Cerebellum (tissue), 4 donors: ENCODE measurements at places on chromosomes 13 and 19.

DNA sequence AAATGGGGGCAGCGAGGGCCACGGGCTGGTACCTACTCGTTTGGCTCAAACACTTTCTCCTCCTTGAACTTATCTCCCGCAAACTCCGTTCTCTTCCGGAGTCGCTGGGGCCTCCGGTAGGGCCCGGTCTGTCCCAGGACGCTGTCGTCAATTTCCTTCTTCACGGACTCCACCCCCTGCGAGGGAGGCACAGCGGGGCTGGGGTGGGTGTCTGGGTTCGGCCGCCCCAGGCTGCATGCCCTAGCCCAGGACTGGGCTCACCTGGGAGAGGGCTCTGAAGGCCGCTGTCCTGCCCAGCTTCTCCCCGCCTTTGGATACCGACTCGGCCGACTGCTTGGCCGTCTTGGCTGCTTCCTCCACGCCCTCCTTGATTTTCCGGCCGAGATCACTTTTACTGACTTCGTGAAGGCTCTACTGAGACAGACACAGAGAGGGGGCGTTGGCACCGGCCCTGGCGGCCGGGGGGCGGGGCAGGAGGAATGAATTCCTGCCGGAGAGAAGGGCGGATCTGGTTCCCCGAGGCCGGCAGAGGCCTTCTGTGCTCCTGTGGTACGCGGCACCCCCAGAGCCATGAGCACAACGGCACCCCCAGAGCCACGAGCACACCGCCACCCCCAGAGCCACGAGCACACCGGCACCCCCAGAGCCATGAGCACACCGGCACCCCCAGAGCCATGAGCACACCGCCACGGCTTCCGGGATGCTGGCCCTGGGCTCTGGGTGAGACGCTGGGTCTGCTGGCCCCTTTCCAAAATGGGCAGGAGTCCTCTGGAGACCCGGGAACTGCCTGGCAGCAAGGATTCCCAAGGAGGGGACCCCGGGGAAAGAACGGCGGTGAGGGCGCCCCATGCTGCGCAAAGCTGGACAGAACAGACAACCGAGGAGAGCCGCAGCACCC, 8.1 kb upstream of the CTXN1 start:
- no peak for DNase-seq

GRCh38 chr13:106587787-106588186, 19.9 kb upstream of the ARGLU1 start:
- no peak for DNase-seq

DNA sequence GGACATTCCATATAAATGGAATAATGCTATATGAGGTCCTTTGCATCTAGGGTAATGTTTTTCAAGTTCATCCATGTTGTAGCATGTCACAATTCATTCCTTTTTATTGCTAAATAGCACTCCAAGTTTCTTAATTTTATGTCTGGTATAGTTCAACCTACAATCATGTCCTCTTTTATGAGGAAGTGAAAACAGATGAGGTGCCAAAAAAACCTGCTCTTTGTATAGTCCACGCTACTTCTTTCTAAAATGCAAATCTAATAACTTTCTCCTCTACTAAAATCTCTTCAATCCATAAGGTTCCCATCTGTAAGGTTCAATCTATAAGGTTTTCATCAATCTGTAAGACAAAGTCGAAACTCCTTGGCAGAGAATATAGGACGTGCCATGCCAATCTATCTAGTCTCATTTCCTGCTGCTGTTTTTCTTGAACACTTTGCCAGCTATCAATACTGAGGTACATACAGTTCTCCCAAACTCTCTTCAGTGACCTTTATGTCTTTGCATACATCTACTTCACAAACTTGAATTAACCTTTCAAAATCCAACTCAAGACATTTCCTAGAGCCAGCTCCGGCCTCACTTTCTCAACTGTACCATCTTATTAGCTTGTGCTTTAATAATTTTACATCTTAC, 33.7 kb downstream of the INTS6 start:
- DNase-seq: no peak

DNA sequence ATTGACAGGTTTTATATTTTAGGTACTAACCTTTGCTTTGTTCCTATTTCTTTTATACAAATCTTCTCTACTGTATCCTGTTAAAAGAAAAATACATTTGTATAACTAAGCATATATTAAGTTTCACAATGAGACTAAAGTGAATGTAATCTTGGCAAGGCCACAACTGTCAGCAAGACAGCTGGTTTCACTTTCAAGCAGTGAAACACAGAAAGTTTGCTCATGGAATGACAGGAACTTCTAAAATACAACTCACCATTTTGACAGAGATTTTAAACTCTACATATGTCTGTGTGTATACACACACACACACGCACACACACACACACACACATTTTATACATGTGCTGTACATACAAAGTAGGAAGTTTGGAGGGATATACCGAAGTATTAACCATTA, 53.3 kb downstream of the PARP4 start:
- no peak for DNase-seq

DNA sequence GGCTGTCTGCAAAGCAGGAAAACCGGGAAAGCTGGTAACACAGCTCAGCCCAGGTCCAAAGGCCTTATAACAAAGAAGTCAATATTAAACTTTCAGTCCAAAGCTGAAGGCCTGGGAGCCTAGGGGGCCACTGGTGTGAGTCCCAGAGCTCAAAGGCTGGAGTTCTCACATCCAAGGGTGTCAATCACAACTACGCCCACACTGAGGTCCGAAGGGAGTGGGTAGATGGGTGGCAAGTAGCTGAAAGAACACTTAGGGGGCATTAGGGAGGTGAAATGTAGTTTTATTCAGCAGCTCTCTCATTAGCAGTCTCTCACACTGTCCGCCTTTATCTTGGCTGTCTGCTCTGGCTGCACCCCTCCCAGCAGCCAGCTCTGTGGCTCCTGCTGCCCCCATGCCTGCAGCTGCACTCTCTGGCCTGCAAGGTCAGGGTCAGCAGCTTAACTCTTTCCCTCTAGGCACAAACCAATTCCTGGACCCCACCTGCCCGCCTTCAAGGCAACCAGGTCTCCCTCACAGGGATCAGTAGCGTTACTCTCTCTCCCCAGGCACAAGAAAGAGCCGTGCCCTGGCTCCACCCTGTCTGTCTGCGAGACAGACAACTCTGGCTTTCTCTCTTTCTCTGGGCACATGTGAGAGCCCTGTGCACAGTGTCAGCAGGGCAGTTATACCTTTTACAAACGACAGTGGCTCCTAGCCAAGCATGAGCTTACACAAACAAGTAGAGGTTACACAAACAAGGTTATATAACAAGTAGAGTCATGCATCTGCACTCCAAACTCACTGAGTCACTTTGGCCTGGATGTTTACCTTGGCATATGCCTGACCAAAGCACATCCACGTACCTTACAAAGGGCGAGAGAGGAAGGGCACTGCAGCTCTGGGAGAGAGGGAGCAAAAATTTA, 249.4 kb upstream of the PCDH20 start:
- DNase-seq: no peak

DNA sequence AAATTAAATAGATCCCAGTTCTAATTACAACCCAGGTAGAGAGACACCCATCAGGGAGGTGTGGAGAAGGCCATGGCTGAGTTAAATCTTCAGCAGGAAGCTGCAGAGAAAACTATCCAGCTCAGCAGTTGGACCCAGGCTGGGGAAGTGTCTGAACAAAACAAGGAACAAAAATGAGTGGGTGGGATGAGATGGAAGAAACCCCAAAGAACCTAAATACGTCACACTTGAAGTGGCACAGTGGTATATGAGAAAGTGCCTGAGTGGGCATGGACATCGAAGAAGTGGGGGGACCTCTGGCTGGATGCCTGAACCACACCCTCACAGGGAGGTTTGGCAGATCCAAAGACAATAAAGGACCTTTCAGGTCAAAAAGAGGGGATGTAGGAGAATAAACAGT, 3.5 kb upstream of the EPHX3 start:
- DNase-seq: no peak

- DNase-seq: no peak
Observed at GRCh38 chr19:49624967-49625910, 14.7 kb downstream of the RRAS start.

GRCh38 chr13:83906240-83906820, 24.1 kb upstream of the SLITRK1 start:
- DNase-seq: no peak

GRCh38 chr19:12995596-12996405, 526 bp downstream of the NFIX start:
- no peak for DNase-seq

- DNase-seq: no peak
Observed at GRCh38 chr19:50551034-50551714, 17.1 kb downstream of the LRRC4B start.

DNA sequence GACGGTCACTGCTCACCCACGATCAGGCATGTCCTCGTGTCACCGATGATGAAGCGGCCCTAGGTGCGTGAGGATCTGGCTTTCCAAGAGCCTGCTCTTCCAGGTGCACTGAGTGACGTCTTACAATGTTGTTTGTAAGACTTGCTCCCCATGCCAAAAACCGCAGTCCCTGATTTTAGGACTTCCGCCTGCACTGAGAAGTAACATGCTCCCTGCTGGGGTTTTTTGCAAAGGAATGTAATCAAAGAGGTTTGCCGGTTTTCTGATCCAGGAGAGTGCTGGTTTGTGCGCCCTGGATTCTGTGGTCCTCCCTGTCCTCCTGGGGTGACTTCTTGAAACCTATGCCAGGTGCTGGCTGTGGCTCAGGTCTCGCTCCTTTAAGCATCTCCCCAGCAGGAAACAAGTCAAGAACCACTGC, 38.8 kb downstream of the MYO9B start:
- DNase-seq: peak; percentile 37

GRCh38 chr13:103164251-103164650, 98.0 kb upstream of the SLC10A2 start:
- DNase-seq: no peak

- no peak for DNase-seq
Observed at GRCh38 chr19:18898081-18898606, 2.2 kb upstream of the CERS1 start.

- DNase-seq: peak; percentile 56
Observed at GRCh38 chr13:28099396-28100149, 803 bp downstream of the FLT3 start.

DNA sequence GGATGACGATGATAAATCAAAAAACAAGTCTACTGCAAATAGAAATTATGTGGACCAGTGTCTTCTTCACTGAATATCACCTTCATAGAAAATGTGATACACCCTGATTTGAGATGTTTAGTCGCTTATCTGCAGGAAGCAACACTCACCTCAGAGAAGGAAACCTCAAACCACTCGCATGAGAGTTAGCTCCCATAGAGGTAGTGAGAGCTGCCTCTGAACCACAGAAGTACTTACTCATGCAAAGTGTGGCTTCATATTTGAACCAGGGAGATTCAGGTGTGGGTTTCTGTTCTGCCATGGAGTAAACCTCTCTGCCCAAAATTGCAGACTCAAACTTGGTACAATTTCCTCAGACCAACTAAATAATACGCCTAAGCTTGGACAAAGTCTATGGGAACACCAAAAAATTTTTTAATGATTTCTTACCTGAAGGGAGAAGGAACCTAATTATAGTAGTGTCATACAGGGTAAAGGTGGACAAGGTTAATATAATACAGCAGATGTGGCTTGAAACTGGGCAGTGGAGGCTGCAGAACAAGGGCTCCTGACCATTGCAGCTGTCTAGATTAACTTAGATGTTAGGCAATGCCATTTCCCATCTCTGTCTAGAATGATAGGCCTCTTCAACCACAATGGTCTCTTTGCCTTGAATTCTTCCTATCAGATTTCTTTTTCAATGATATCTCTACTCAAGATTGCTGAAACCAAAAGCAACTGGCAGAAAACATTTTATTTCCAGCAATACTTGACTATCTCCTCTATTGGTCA, 29.6 kb upstream of the RCBTB2 start:
- no peak for DNase-seq

GRCh38 chr13:27043013-27043412, 128.6 kb downstream of the USP12 start:
- DNase-seq: peak; percentile 72

GRCh38 chr13:106594980-106595379, 27.0 kb upstream of the ARGLU1 start:
- no peak for DNase-seq

- no peak for DNase-seq
Observed at GRCh38 chr13:26599403-26599802, 41.9 kb downstream of the WASF3 start.

GRCh38 chr13:63614874-63615612, 2199.4 kb upstream of the PCDH20 start:
- no peak for DNase-seq

DNA sequence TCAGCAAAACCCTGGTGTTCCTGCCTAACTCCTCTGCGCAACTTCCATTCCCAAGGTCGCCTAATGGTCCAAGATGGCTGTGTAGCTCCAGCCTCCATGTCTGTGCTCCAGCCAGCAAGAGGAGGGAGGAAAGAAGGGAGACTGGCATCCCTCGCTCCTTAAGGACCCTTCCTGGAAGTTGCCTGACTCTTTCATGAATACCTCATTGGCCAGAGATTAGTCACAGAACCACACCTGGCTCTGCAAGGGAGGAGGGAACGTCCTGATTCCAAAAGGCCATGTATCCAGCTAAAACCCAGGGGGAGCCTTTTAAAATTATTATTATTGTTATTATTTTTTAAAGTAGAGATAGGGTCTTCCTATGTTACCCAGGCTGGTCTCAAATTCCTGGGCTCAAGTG, 4.8 kb downstream of the KCNK6 start:
- no peak for DNase-seq

DNA sequence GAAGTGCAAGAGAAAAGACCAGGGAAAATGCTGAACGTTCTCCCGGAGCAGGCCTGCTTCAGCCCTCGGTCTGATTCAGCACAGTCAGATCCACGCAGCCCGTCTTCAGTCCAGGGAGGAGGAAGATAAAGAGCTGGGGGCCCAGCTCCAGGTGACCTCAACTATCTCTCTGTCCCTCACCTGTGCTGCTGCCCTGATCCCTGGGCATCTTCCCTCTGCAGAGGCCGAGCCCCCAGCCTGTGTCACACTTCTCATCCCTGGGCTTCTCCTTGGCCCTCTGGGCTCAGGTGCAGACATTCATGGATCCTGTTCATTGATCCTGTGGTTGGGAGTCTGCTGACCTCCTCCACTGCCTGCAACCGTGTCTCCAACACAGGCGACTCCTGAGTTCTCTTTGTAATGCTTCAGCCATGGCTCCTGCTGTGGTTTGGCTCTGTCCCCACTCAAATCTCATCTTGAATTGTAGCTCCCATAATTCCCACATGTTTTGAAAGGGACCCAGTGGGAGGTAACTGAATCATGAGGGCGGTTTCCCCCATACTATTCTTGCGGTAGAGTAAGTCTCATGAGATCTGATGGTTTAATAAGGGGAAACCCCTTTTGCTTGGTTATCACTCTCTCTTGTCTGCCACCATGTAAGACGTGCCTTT, 27.9 kb downstream of the COL4A2 start:
- no peak for DNase-seq

GRCh38 chr13:65677906-65678305, 1552.2 kb downstream of the PCDH9 start:
- no peak for DNase-seq

- no peak for DNase-seq
Observed at GRCh38 chr13:75818179-75818967, 182.2 kb downstream of the LMO7 start.

DNA sequence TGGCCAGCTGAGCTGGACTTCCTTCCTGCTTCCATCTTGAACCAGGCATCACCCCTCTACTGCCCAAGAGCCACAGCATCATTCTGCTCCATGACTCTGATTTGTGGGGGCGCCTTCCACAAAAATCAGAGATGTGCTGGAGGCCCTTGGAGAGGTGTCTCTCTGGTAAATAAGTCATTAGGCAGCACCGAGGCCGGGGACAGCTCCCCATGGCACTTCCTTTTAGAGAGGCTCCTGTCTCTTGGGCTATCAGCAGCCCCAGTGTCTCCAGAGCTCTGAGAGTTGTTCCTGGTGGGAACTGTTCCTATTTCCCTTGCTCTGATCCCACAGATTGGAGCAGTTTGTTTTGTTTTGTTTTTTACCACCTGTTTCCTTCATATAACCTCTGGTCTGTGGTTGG, 19.9 kb downstream of the NWD1 start:
- no peak for DNase-seq

GRCh38 chr19:39401549-39402345, 4.9 kb upstream of the ZFP36 start:
- no peak for DNase-seq
